Smooth muscle cell of the pulmonary artery (primary cell): ENCODE measurements at places on chromosomes 11 and 22. TPM values are rescaled to one million over a fixed set of nuclear protein-coding genes. Genes with fewer than 3 reads are reported as not detected.

Gene GCAT
- total RNA-seq: 20.2 and 33.1 TPM in 2 replicates

Gene WNT11
- total RNA-seq: 0.52 TPM in 1 of 2 replicates, not detected in the other

Gene GUCY1A2
- 0.10 and 0.52 TPM in 2 replicates for total RNA-seq

Gene TST
- total RNA-seq: 16.2 and 19.1 TPM in 2 replicates

Gene POTEH
- total RNA-seq: not detected in 2 replicates

Gene LINC01488
- not detected in 2 replicates for total RNA-seq

Gene OR52I1
- not detected in 2 replicates for total RNA-seq

Gene VPREB1
- not detected in 2 replicates for total RNA-seq

Gene KIRREL3
- total RNA-seq: 4.6 and 5.0 TPM in 2 replicates

Gene LSP1
- 0.66 and 4.7 TPM in 2 replicates for total RNA-seq

Gene CLDN5
- 0.26 and 0.86 TPM in 2 replicates for total RNA-seq

Gene HBG2
- total RNA-seq: not detected in 2 replicates

Gene THYN1
- 45.5 and 46.9 TPM in 2 replicates for total RNA-seq

Gene APOA4
- not detected in 2 replicates for total RNA-seq

Gene TPBGL
- under 0.01 TPM in 1 of 2 replicates, not detected in the other for total RNA-seq

Gene RAG2
- total RNA-seq: not detected in 2 replicates

Gene RASGRP2
- 0.26 and 0.50 TPM in 2 replicates for total RNA-seq

Gene ZNF408
- total RNA-seq: 6.5 and 10.1 TPM in 2 replicates

Gene HBE1
- not detected in 2 replicates for total RNA-seq

Gene TCN2
- total RNA-seq: 5.5 and 7.4 TPM in 2 replicates

Gene HTR3B
- not detected in 2 replicates for total RNA-seq

Gene PARVG
- total RNA-seq: 0.13 TPM in 1 of 2 replicates, not detected in the other

Gene KREMEN1
- total RNA-seq: 1.6 and 6.5 TPM in 2 replicates

Gene TRPM5
- not detected in 2 replicates for total RNA-seq

Gene AIFM3
- total RNA-seq: 0.52 and 0.56 TPM in 2 replicates

Gene SCUBE2
- 1.3 and 2.0 TPM in 2 replicates for total RNA-seq

Gene NXPE4
- not detected in 2 replicates for total RNA-seq

Gene NCAM1
- total RNA-seq: 1.6 and 3.8 TPM in 2 replicates

Gene C11orf42
- total RNA-seq: not detected in 2 replicates

Gene SYT7
- total RNA-seq: 7.4 and 40.1 TPM in 2 replicates

Gene KDELR3
- 134 and 166 TPM in 2 replicates for total RNA-seq

Gene SYT8
- 0.07 TPM in 2 replicates for total RNA-seq

Gene MYO7A
- 0.13 and 0.20 TPM in 2 replicates for total RNA-seq

Gene TNNI2
- not detected in 2 replicates for total RNA-seq

Gene GRIA4
- 0.33 TPM in 1 of 2 replicates, not detected in the other for total RNA-seq

Gene PRG3
- total RNA-seq: not detected in 2 replicates

Gene SAA4
- not detected in 2 replicates for total RNA-seq

Gene KRTAP5-1
- not detected in 2 replicates for total RNA-seq

Gene LGR4
- total RNA-seq: 39.6 and 43.1 TPM in 2 replicates

Gene DEAF1
- total RNA-seq: 33.0 and 50.5 TPM in 2 replicates

Gene CFL1
- total RNA-seq: 662 and 789 TPM in 2 replicates
